ENCODE measurements at places on chromosomes 1 and 21. TPM values are rescaled to one million over a fixed set of nuclear protein-coding genes. Genes with fewer than 3 reads are reported as not detected.

GRCh38 chr1:212364985-212365384 is 49.7 kb downstream of the PACC1 start:
- no peak overlapping the region for H3K4me3 ChIP-seq
- no peaks in the 10 kb centered on the region for H3K4me1 ChIP-seq
- H3K36me3 ChIP-seq, result peaks cover 6% of the 10 kb centered on the region
- no peaks in the 10 kb centered on the region for H3K27me3 ChIP-seq
- H3K27ac ChIP-seq, result peak overlapping the region; percentile 21
- DNase-seq, result no peak

GRCh38 chr1:156528231-156528630 is 27.7 kb upstream of the MEF2D start:
- H3K27me3 ChIP-seq, result no peaks in the 10 kb centered on the region
- DNase-seq, result no peak
- H3K27ac ChIP-seq, result no peak overlapping the region

GRCh38 chr1:208242146-208242545 is 2.0 kb downstream of the PLXNA2 start:
- H3K4me3 ChIP-seq, result peak overlapping the region; percentile 86
- no peak overlapping the region for H3K27ac ChIP-seq
- no peaks in the 10 kb centered on the region for H3K27me3 ChIP-seq

DNA sequence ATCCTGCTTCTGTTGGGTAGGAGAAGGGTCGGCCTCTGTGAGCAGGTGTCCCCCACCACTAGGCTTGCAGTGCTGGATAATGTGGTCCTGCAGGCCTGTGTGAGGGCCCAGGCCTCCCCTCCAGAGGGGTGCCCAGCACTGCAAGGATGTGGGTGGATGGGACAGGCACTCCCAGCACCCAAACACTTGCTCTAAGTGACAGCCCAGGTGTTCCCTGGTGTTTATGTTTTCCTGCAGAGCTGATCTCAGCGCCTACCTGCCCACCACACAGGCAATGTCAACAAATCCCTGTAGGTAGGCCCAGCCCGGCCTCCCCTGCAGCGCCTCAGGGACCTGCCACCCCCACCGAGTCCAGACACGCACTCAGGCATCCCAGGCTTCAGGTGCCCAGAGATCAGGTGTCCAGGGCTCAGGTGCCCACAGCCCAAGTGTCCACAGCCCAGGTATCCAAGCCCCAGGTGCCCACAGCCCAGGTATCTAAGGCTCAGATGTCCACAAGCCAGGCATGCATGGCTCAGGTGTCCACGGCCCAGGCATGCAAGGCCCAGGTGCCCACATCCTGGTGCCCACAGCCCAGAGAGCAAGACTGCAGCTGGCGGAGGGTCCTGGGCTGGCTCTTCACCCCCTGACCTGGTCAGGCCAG is 59.2 kb downstream of the WNT9A start:
- DNase-seq, result no peak
- H3K27me3 ChIP-seq, result no peaks in the 10 kb centered on the region
- no peaks in the 10 kb centered on the region for H3K36me3 ChIP-seq
- H3K4me3 ChIP-seq, result no peak overlapping the region
- peaks cover 49% of the 10 kb centered on the region for H3K4me1 ChIP-seq

Gene NHLH1
- total RNA-seq, result not detected
